ENCODE measurements at places on chromosomes 7 and 10.

GRCh38 chr7:142420554-142421362, 162.9 kb upstream of the PRSS58 start:
- peak; percentile 65 for DNase-seq

GRCh38 chr7:51366172-51366728, 49.6 kb upstream of the COBL start:
- DNase-seq = no peak

DNA sequence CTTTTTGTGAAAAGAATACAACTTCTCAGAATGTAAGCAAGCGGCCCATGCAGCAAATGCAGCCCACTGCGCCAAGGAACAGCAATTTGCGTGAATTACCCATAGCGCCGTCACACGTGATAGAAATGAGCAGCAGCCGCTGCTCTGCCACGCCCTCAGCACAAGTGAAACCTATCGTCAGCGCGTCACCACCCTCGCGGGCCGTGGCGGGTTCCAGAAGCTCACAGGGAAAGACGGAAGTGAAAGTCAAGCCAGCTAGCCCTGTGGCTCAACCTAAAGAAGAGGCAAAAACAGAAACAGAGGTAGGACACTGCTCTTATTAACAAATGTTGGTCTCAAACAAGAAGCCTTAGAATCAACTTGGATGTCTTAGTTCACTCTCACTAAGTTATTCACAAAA, 70.5 kb downstream of the SHH start:
- DNase-seq = no peak

DNA sequence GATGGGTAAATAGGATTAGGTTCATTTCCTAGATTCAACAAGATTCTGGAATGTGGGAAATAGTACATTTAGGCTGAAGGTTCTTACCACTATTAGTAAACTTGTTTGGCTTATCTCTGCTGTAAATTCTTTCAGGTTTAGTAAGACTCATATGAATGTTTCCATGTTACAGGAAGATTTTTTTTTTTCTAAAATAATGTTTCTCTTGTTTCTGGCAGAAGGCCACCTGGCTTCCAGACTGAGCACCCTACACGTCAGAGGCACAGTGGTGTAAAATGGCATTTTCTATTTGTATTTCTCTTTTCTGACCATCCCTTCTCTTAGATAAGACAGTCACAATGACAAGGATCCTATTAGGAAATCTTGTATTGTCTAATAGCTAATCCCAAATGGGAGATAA, 22.7 kb upstream of the AASS start:
- DNase-seq = no peak

All from endothelial cell (in vitro differentiated cells).